Activated CD4-positive, CD25-positive, alpha-beta regulatory T cell (primary cell): ENCODE measurements at places on chromosomes 1 and 21.

DNA sequence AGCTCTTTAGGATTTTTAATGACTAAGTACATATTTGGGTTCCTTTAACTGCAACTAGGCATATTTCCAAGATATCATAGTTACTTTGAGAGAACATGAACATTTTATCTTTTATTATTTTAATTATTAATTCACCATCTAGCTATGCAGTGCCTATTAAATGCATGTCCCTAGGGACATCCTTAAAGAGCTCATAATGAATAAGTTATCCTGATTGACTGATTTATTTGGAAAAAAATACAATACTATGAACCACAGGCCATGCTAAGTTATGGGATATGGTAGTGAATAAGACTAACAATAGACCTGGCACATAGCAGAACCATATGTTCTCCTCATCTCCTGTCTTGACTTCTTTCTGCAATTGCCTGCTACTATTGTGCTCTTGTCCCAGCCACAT is 16.4 kb upstream of the C1orf105 start:
- DNase-seq = no peak

DNA sequence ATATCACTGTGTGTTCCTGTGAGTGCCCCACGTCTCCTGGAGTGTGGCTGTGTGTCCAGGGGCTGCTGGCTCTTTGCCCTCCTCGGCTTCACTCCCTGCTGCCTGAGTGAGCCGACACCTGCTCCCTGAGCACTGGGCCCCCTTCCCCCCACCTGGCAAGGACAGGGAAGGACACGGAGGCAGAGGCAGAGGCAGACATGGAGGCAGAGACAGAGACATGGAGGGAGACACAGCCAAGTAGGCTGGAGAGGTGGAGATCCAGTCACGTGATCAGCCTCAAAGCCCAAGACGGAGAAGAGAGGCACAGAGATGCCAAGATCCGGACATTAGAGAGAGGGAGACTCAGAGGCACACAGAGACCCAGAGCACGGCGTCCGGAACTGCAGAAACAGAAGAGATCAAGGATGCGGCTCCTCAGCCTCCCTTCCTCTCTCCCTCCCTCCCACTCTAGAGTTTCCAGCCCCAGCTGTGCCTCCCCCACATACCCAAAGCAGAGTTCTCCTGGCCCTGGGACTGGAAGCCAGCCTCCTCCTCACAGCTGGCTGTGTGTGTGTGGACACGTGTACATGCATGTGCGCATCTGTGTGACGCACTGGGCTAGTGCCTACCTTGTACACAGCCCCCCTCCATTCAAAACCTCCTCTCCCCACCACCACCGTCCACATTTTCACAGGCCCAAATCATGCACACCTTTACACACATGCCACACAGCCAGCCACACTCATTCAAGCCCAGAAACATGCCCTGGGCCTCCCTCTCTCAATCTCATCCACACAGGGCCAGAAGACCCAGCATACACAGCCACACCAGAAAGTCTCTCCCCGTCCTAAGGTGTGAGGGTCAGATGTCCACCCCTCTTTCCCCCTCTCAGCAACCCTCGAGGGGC is 39.1 kb upstream of the WASF2 start:
- DNase-seq = no peak

DNA sequence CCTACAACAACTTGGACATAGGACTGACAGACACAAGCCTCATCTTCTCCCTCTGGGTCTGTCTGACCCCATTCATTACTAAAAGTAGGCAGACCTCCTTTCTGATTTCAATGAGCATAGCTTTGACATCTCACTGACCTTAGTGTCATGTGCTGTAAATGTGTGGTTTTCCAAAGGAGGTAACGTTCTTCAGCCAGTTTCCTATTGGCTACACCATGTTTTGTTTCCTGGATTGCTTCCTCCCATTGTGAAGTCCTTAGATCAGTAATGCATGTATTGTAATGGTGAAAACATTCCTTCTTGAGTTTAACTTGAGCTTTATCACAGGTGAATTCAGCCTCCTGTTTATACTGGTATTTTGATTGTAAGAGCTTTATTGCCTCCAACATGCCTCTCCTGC is 20.6 kb downstream of the STXBP3 start:
- DNase-seq = no peak

- no peak for DNase-seq
These were observed 725 bp downstream of the CR1L start for GRCh38 chr1:207645635-207646081.

GRCh38 chr1:153659175-153659534 is 652 bp downstream of the SNAPIN start:
- no peak for DNase-seq

- no peak for DNase-seq
These were observed 393.8 kb downstream of the DISC1 start for GRCh38 chr1:232020352-232020751.

DNA sequence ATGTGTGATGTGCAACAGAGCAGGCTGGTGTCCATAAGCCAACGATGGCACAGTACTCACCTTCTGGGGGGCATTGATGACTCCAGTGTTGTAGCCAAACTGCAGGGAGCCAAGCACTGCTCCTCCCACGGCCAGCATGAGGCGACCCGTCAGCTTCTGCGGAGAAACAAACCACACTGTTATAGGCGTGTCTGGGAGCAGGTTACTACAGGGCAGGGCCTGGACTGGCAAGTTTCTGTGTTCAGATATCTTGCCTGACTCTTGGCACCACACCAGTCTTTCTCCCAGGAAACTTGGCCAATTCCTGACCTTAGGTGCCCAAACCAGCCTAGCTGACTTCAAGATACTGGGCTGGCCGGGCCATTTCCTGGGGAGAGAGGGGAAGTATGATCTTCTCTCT is 15.5 kb downstream of the SLC2A1 start:
- no peak for DNase-seq

DNA sequence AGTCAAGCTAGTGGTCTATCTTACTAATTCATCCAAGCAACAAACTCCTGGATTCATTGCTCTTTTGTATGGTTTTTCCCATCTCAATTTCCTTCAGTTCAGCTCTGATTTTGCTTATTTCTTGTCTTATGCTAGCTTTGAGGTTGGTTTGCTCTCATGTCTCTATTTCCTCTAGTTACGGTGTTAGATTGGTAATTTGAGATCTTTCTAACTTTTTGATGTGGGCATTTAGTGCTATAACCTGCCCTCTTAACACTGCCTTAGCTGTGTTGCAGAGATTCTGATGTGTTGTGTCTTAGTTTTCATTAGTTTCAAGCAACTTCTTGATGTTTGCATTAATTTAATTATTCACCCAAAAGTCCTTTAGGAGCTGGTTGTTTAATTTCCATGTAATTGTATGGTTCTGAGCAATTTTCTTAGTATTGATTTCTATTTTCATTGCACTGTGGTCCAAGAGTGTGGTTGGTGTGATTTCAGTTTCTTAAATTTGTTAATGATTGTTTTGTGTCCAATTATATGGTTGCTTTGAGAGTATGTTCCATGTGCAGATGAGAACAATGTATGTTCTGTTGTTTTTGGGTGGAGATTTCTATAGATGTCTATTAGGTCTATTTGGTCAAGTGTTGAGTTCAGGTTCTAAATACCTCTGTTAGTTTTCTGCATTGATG is 154.6 kb downstream of the PLPPR5 start:
- no peak for DNase-seq

- no peak for DNase-seq
These were observed 69.2 kb upstream of the SSBP3 start for GRCh38 chr1:54475357-54475881.

GRCh38 chr1:232982238-232982944 is 32.0 kb downstream of the NTPCR start:
- DNase-seq = no peak

DNA sequence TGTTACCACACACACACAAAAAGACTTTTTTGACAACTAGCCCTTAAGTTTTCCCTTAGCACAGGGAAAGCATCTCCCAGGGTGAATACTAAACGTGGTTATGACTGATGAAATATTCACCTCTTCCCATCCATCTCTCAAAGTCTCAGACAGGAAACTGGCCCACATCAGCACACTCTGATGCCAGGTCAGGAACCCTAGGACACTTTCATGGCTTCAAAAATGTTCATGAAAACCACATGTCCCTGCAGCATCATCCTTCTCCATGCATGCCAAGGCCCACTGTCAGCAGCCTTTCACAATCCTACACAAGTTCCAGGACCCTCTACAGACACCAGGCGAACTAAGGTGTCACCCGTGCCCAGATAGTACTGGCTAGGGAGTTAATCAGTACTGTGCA is 68.7 kb downstream of the DNTTIP2 start:
- no peak for DNase-seq

- DNase-seq = no peak
These were observed 20.6 kb upstream of the TBX15 start for GRCh38 chr1:119008483-119009311.

- no peak for DNase-seq
These were observed 6.5 kb upstream of the CSTB start for GRCh38 chr21:43782431-43783097.

- no peak for DNase-seq
These were observed 8.1 kb upstream of the PRDM16 start for GRCh38 chr1:3060601-3061551.

GRCh38 chr1:91777196-91777595 is 108.8 kb downstream of the TGFBR3 start:
- DNase-seq = no peak

DNA sequence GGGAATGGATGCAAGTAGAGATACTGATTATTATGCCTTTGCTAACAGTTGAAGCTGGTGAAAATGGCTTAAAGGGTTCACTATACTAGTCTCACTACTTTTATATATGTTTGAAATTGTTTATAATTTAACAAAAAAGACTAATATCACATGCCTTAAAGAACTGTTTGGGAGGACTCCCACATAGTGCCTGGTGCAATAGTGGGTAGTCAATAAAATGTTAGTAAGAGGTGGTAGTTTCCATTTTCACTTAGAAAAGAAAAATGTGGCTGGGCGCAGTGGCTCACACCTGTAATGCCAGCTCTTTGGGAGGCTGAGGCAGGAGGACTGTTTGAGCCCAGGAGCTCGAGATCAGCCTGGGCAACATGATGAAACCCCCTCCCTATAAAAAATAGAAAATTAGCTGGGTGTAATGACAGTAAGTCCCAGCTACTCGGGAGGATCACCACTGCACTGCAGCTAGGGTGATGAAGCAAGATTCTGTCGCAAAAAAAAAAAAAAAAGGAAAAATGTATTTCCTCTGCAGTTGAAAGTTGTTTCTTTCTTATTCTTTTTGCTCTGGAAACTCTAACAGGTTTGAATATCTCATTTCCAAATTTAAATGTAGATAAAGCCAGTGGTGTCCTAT is 24.5 kb downstream of the C21orf91 start:
- DNase-seq = no peak

- DNase-seq = no peak
These were observed 85.4 kb upstream of the CD53 start for GRCh38 chr1:110787328-110788071.

- DNase-seq = no peak
These were observed 6.7 kb downstream of the WNT2B start for GRCh38 chr1:112515311-112516009.

DNA sequence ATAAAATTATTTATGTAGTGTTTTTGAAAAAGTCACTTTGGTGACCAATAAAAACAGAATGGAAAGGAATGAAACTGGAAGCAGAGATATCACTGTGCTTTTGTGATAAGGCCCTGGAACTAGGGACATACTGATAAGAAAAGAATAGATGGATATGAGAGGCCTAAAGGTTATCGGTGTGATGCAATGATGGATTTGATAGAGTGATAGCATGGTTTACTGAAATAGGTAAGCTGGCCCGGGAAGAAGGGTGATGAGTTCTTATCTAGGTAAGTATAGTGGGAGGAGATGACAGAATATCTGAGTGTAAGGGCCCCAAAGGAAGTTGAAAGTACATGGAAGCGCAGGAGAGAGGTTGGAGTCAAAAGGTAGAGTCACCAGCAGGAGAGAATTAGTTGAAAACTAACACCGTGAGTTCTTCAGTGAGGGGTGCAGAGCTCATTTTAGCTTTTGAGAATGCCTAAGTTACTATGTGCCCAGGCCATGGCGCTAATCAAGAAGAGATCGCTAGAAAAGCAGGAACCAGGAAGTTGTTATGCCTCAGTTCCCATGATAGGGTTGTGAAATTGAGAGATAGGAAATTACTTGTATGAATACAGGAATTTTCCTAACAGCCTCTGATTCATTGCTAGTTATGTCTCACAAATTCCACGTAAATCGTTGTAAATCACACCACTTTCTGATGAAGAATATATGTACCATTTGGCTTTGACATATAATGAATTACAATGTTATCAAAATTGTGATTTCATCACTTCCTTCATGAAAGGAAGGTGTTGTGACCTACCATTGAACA is 115.3 kb downstream of the PLA2G4A start:
- no peak for DNase-seq

DNA sequence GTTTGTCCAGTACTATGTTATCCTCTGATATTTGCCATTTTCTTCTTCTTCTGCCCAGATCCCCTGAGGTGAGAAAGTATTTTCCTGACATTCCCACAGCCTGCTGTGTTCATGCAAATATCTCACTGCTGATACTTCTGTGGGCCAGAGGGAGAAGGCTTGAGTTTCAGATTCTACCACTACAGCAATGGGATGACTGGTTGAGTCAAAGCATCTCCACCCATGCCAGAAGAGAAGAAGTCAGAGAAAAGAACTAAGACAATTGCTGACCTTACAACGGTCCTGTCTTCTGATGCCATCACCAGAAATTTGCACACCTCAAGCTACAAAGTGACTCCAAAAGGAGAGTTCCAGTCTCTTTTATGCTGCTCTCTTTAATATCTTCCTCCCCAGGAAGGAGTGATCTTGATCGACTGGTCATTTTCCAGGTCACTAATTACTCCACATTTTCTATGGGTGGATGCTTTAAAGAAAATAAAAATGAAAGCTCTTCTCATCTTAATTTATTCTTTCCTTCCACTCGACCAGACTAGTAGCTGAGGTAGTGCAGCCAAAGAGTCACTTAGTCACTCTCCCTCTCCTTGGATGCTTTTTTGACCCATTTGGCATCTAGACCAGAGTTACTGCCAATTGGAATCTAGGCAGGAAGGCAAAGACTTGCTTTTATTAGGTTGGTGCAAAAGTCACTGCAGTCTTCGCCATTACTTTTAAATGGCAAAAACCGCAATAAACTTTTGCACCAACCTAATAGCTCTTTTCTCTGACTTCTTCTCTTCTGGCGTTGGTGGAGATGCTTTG is 195.1 kb downstream of the PTPRC start:
- DNase-seq = no peak

DNA sequence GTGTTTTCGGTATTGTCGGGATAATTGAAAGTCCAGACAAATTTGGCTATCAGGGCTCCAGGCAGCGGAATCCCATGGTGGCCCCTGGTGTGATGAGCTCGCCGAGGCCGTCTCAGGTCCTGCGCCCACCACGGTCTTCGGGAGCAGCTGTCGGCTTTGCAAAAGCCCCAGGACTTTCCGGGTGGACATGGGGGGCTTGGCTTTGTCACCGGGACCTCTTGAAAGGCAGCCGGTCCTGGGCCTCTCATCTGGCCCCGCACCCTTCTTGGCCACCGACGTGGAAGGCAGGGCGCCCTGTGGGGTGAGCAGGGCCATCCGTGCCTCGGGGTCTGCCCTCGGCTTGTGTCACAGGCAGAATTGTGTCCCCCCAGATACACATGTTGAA is 87.1 kb upstream of the ACTRT2 start:
- DNase-seq = no peak
